Stimulated activated CD4-positive, alpha-beta T cell treated with anti-CD3 and anti-CD28 coated beads, Interleukin-1b, Interleukin-23, amount 100 ng/mL, for 4 hours (primary cell): ENCODE measurements at places on chromosomes 3 and 15.

DNA sequence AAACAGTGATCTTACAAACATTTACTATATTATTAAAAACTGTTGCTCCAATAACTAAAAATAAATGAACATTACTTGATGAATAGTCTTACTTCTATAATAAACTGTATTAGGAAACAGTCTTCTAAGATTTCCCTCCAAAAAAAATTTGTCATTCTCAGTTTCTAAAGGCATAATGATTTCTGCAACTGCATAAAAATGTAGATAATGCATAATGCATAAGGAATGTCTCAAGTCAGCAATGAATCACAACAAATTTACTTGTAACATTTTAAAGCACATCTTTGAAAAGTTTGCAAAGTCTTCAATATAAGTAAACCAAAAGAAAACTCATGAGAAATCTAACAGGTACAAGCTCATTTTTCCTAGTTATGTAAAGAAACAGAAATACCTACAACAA lies 113.5 kb downstream of the VPS13C start:
- no peak for DNase-seq

DNA sequence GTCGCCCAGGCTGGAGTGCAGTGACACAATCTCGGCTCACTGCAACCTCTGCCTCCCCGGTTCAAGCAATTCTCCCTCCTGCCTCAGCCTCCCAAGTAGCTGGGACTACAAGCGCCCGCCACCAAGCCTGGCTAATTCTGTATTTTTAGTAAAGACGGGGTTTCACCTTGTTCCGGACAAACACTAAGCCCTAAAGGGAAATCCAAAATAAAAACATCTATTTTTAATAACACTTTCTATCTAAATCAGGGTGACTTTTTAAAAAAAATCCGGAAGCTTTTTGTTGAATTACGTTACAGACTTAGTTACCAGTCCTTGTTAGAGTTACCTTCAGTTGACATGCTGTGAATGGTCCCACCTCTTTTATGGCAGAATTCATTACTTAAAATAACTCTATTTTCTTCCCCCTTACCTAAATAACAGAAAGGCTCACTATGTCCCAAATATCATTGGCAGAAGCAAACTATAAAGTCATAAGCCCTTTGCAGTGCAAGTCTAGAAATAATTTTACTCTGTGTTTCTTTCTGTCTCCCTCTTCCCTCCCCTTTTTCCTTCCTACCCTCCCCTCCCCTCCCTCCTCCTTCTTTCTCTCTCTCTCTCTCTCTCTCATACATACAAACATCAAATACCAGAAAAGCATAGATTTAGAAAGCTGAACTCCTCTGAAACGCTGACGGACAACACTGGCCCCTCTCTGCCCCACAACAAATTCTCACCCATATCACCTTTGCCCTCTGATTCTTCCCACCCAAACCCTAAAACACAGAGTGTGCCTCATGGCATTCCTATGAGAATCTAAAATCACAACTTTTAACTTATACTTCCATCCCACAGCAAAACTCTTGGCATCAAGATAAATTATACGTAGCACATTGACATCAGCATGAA lies 18.3 kb downstream of the THBS1 start:
- DNase-seq = no peak

- DNase-seq = no peak
Observed at GRCh38 chr15:49843725-49844124, 222.9 kb downstream of the DTWD1 start.

DNA sequence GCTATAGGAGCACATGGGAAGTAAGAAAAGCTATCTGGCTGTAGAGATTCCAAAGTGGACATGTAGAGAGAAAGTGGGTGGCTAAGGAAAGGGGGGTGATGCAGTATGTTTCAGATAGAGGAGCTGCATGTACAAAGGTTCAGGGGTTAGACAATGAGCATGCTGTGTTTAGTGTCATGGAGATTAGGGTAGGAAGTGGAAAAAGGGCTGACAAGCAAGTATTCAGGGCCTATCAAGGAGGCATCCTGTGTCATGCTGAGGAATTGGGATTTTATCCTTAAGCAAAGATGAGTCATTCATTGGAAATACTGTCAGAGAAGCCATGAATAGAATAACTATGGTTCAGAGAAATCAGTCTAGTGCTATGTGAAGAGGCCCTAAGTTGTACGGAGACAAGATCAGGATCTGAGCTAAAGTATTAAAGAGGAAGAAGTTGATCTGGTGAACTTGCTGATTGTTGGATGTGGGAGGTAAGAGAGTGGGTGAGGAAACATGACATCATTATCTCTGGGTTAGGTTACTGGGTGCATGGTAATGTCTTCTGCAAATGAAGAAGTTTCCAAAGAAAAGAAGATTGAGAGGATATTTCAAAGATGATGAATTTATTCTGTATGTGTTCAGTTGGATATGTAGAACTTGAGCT lies 176.7 kb upstream of the GOLIM4 start:
- no peak for DNase-seq

GRCh38 chr15:88938802-88939485 lies 25.8 kb upstream of the MFGE8 start:
- DNase-seq = no peak

GRCh38 chr3:173584838-173585831 lies 187.6 kb downstream of the NLGN1 start:
- no peak for DNase-seq

DNA sequence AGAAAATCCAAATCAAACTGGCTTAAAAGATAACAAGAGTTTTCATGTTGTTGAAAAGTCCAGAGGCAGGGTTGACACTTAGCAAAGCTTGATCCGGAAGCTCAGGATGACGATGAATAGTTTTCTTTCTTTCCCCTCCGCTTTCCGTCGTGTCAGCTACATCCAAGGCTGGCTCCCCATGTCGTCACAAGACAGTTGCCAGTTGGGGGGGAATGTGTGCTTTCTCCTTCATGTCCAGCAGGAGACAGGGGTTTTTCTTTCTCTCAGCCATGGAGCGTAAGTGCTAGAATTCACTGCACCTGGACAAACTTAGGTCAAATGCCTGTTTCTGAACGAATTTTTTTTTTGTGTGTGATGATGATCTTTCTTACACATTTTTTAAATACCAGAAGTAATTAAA lies 273.8 kb upstream of the RGMA start:
- no peak for DNase-seq
